Stimulated activated CD4-positive, alpha-beta T cell treated with anti-CD3 and anti-CD28 coated beads, Interleukin-4, amount 100 ng/mL, for 4 hours (primary cell): ENCODE measurements at places on chromosomes 7 and 10.

- no peak for DNase-seq
These were observed 88.1 kb downstream of the BTAF1 start for GRCh38 chr10:92011560-92012214.

- DNase-seq = no peak
These were observed at the start of gene LRRC18 for GRCh38 chr10:48939790-48940325. Gene LRRC18 (minus strand): TSS chr10:48939840. CDS start chr10:48914155, 25,685 bp downstream.

DNA sequence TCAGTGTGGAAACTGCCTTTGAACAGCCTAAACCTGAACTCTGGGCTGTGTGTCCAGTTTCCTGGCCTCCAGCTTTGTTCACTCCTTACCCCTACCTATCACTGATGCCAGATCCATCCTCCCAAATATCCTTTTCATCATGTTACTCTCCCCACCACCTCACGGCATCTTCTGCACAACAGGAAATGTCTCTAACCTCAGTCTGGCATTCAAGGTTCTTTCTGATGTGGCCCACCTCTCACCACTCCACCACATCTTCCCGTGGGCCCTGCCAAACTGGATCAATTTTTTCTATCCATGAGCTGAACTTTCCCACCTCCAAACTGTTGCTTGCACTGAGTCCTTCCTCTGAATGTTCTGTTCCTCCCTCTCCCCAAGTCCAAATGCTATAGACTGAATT is 35.8 kb upstream of the MAP3K8 start:
- DNase-seq = no peak

- DNase-seq = no peak
These were observed 8.2 kb upstream of the PTTG1IP2 start for GRCh38 chr7:90461219-90461618.

DNA sequence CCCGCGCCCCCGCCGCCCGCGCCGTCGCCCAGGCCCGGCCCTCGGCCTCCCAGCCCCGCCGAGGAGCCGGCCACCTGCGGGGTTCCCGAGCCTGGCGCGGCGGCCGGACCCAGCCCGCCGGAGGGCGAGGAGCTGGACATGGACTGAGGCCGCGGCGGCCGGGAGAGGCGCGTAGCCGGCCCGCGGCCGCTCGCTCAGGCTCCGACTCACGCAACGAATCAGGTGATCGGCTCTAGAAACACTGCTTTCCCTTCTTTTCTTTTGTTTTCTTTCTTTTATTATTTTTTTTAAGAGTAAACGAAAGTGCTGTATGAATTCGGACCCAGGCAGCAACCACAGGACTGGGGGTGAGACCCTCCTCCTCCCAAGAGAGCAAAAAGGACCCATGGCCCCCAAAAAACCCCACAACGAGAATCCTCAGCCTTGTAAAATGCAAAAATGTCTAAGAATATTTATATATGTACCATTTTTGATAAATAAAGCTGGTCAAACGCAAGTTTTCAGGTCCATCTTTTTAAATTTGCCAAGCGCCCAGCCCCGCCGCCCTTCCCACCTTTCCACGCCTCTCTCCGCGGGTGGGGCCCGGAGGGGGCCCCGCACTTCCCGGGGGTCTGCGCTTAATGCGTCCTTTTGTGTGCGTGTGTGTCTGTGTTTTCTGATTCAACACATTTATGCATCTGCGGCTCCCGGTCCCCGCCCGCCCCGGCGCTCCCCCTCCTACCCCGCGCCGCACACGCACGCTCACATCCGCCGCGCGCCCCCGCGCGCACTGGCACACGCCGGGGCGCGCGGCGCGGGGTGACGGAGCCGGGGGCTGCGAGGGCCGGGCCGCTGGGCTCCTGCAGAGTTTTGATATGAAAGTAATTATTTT is 4.4 kb downstream of the UNCX start:
- no peak for DNase-seq

- no peak for DNase-seq
These were observed 37.3 kb downstream of the ZCCHC24 start for GRCh38 chr10:79407811-79408795.

DNA sequence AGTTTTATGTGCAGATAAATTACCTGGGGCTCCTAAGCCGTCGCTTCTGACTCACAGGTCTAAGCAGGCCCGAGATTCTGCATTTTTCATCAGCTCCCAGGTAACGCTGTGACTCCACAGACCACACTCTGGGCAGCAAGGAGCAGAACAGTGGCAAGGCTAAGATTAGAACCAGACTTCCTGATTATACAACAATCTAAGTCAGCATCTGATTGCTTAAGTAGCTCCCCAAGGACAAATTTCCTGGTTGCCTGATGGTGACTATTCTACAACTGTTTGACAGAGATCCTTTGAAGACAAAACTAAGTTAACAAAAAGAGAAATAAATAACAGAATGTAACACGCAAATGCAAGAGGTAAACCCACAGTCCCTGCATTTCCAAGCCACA is 69.0 kb downstream of the CREB3L2 start:
- no peak for DNase-seq

DNA sequence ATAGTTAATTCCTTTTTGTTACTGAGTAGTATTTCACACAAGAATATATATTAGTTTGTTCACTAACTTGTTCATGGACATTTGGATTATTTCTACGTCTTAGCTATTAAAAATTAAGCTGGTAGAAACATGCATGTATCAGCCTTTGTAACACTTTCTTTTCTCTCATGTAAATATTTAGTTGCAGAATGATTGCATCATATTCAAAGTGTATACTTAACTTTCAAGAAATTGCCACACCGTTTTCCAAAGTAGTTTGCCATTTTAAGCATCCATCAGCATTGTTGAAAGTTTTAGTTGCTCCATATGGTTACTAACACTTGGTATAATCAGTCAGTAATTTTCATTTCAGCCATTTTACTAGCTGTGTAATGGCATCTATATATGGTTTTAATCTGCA is 666.9 kb downstream of the NXPH1 start:
- no peak for DNase-seq

GRCh38 chr10:34523017-34523767 is 291.9 kb downstream of the PARD3 start:
- DNase-seq = no peak

DNA sequence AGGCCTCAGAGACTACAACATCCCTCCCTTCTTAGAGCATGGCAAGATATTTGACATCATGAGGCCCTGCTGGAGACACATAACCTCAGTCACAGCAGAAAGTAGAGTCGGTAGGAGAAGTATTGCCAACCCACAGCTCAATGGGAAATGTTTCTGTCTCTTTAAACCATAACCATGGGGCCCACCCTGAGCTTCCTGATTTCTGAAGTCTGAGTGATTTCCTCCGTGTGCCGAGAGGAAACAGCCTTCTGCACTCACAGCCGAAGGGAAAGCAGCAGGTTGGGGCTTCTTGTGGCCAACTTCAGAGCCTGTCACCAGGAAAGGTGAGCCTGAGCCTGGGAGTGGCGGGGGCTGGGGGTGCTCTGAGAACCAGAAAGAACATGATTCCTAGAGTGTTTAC is at the start of gene GIMAP1:
GIMAP1 (plus strand) TSS at position 246 of the 400 bp plus-strand sequence. CDS start 2,435 bp downstream, outside the sequence.
- DNase-seq = peak; percentile 62

DNA sequence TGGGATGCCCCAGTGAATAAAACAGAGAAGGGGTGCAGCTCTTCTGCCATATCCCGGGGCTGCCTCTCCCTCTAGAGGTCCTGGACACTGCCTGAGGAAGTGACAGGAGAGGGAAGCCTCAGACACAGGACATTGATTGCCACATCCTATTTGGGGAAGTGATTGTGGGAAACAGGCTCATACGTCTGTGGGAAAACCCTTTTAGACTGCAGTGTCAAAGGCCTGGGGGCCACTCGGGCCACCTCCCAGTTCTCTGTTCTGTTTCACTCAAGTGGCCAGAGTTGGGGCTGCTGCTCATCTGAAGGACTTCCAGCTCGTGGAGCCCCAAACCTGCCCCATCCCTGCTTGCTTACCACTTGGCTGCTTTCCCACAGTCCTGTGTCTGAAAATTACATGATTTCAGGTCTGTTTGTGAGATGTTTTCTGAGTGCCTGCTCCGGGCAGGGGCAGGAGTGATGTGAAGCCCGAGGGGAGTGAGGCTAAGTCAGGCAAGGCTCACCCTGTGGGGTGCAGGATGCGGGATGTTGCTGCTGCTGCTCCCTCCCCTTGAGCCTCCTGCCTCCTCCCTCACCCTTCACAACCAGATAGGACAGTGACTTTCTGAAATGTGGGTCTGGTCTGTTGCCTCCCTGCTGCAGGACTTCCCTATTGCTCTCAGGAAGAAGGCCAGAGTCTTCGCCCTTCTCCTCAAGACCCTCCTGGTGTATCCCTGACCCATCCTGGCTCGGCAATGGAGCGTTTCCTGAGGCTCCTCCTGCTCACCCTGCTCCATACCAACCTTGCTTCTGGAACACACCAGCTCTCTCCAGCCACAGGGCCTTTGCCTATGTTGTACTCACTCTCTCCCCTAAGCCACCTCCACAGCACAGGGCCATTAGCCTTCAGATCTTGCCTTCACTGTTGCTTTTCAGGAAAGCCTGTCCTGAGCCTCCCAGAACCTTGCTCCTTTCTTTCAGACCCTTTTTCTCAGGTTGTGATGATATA is 58.4 kb downstream of the NEURL1 start:
- DNase-seq = no peak

DNA sequence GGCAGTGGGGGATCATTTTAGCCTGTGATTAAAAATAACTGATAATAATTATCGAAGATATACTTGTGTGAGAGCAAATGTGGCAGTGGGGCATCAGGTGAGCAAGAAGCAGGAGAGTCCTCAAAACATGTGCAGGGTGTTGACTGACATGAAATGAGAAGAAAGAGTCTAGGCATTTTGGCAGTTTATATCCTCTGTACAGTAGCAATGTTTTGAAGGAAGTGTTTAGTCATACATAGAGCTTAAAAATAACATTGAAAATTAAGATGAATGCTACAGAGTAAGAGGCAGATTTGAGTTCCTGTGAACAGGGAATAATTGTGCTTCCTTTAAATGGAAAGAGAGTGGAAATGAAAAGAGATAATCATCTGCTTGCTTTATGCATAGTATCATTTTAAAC is 47.4 kb downstream of the VPS50 start:
- no peak for DNase-seq

DNA sequence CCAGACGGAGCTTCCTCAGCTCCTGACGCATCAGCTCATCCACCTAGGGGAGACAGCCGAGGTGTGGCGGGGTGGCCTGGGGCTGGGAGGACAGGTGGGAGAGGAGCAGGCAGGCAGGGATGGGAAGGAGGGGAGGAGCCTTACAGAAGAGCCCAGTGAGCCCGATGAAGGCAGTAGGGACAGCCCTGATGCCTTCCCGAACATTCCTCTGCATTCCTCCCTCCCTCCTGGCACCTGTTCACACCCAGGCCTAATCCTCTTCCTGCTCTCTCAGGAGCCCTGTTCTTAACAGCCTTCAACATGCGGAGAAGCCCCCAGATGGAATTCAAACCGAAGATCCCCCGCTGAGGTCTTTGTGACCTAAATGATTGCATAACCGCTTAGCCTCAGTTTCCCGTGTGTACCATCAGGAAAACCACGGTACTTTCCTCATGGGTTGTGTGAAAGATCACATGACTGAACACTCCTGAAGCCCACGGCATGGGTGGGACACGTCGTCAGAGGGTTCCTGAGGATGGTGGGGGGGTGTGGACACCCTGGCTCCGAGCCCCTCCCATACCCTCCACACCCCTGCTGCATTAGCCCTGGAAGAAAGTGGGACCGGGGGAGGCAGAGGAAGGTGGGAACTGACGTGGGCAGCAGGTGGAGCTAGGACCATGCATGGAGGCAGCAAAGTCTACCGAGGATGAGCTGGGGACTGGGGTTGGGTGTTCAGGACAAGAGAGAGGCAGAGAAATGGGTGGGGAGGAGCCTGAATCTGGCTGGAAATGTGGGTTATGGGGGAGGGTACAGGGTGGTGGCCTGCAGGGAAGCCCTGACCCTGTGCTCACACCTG is 8.8 kb upstream of the ASB10 start:
- DNase-seq = no peak

DNA sequence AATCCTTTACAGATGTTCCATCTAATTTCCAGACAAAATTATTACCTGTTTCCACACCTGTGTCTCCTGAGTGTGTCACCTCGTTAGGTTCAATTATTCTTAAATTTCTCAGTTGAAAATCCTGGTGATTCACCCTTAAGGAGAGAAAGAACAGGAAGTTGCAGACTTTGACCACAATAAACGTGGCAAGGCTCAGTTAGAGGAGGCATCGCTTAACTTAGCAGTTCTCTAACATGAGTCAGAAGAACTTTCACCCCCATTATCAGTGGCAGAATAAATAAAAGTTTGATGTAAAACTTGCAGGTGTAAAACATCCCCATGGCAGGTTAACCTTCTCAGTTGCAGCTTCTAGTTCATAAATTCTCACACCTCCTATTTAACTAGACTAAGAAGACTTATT is 8.3 kb downstream of the XPNPEP1 start:
- peak; percentile 58 for DNase-seq

GRCh38 chr10:17200001-17200911 is 1.2 kb downstream of the TRDMT1 start:
- no peak for DNase-seq

GRCh38 chr10:69721690-69722310 is 79.9 kb upstream of the COL13A1 start:
- DNase-seq = no peak

DNA sequence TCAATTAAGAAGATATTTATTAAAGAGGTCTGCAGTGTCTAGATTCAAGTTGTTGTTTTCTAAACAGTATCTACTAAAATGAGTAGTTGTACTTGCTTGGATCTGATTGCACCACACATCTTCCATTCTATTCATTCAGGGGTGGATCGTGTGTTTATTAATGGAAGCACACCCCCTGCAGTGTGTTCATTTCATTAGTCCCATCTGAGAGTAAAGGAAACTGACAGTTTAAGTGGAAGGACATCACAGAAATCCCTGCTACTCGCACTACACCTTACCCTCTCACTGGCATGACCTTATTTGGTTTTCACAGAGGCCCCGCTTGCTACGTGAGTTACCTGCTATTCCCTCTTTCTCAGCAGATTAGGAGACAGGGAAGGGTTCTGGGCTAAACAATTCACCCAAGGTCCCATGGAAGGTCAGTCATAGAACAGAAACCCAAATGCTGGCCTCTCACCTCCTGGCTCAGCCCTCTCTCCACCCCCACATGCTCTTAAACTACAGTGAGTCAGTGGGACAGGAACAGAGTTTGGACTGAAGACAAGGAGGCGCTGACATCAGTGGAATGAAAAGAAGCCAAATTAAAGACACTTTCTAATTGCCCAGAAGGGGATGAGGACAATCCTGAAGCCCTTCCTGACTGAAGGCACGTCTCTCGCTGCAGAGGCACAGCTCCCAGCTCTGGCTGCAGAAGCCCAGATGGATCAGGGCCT is 369.2 kb upstream of the NRP1 start:
- no peak for DNase-seq

DNA sequence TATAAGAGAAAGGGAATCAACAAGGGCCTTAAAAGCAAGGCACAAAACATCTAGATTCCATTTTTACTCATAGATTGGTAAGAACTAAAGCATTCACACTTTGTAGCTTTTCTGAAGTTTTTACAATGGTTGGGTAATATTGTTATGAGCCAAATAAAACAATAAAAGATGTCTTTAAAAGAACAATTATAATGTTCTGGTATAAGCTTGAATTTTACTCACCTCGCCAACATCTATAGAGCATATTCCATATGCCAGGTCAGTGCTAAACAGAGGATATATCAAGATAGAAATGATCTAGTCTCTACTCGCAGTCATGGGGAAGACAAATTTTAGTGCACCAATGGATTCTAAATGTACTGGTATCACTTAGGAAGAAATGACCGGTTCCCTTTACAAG is 11.9 kb downstream of the STEAP1 start:
- no peak for DNase-seq

- no peak for DNase-seq
These were observed 75.3 kb downstream of the GAD2 start for GRCh38 chr10:26291721-26292480.
